ENCODE measurements at places on chromosomes 1 and 21.
A peak's percentile ranks its signal among the peaks of the same experiment; 100 is the strongest.

DNA sequence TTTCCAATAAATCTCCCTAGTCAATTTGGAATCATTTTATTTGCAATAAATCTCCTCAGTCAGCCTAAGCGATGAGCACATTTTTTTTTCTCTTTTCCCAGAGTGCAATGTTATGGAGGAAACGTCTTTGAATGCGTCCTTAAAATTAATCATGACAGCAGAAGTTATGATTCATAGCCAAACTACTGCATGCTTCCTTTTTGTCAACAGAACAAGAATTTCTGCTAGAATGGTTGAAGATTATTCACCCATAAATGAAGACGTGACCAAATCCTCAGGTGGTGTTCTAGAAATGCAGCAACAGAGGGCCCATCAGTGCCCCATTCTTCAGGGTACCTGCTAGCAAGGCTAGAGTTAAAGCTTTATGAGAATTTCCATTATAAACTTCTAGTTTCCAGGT lies 407.9 kb upstream of the PKN2 start:
- DNase-seq = no peak

- DNase-seq = no peak
These were observed 28.3 kb downstream of the VWA5B1 start for GRCh38 chr1:20318971-20319370.

DNA sequence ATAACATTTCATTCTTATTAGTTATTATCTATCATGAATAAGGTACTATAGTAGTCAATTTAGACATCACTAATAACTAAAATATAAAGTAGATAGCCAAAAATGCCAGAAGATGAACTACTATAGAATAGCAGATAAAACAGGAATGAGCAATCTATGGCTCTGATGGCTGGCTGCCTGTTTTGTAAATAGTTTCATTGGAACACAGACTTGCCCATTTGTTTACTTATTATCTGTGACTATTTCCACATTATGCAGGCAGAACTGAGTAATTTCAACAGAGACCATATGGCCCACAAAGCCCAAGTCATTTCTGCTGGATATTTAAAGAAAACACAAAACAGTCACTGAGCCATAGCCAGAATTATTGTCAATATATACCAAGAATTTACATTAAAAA lies 222.1 kb downstream of the COL24A1 start:
- DNase-seq = no peak

GRCh38 chr21:36330904-36331303 lies 10.9 kb downstream of the MORC3 start:
- peak; percentile 54 for DNase-seq

DNA sequence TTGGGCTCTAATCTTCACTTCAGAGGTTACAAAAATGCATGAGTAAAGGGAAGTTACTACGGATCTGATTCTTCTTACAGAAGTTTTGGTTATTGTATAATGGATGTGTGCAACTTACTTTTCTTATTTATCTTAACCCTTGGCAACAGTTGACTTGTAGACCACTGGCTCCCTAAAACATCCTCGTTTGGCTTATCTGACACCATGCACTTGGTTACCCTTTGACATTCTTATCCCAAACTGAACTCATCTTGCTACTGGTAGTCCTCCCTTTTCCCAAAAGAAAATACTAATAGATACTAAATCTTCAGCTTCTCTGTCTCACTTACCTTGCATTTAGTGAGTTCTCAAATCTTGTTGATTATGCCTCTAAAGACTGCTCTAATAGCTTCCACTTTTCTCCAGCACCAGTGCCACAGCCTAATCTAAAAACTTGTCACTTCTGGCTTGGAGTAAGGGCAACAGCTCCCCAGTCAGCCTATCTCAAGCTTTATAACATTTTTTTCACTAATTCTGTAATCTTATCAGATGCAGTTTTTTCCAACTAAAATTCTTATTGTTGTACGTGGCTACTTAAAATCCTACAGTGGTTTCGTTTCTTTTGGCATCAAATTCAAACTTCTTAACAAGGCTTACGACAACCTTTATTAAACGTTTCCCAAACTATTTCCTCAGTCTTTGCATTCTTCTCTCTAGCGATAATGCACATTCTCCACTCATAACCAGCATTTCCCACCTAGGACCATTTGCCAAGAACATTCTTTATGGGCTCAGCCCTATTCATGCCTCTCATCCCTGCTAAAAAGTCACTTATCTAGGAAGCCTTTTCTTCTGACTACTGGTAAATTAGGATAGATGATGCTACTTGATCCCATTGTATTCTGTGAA lies 204.2 kb downstream of the KCNT2 start:
- DNase-seq = no peak

DNA sequence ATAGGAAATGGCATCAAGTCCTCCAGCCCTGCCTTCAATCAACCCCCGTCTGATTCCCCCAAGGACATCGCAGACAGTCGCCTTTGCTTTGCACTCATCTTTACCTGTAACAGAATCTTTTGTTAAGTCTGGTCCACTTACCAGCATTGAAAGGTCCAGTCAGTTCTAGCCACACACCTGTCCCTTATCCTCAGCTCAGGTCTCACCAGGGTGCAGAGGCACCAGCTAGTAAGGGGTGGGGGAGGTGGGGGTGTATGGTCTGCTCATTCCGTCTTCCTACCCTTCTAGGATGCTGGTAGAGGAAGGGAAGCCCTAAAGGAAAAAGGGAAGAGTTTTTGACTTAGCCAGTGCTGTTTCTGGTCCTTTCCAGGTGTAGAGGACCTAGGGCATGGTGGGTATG lies 427.7 kb downstream of the MATN1 start:
- no peak for DNase-seq

- no peak for DNase-seq
These were observed 43.3 kb upstream of the DIRAS3 start for GRCh38 chr1:68093737-68094136.

GRCh38 chr1:116971965-116972673 lies 29.4 kb upstream of the CD101 start:
- DNase-seq = no peak

DNA sequence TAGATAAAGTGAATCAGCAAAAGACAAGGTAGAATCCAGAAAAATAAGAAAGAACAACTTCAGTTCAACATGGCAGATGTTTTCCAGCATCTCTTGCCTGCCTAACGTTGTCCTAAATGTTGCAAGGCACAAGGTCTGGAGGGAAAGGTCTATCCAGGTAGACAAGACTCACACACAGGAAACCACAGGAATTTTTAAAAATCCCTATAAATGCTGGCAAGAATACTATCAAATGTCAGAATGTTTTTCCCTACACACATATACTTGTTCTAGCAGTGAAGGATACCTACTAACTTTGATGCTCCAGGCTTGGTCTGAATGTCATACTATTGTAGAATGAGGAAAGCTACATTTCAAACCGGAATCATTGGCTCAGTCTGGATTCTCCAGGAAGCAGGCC lies 10.6 kb downstream of the GJA5 start:
- no peak for DNase-seq

GRCh38 chr1:30085811-30086770 lies 637.3 kb downstream of the MATN1 start:
- no peak for DNase-seq

DNA sequence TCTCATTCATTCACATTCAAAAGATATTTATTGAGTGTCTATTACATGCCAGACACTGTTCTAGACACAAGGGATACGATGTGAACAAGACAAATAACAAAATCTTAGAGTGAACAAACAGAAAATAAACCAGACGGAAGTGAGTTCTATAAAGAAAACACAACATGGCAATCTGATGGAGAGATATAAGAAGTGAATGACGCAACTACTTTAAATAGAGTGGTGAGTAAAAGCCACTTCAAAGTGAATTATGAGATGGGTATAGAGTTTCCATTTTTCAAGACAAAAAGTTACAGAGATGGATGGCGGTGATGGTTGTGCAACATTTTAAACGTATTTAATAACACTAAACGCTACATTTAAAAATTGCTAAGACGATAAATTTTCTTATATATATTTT lies 75.4 kb downstream of the CEP170 start:
- DNase-seq = peak; percentile 30

- DNase-seq = no peak
These were observed 14.0 kb downstream of the HSD3B2 start for GRCh38 chr1:119428991-119429390.

DNA sequence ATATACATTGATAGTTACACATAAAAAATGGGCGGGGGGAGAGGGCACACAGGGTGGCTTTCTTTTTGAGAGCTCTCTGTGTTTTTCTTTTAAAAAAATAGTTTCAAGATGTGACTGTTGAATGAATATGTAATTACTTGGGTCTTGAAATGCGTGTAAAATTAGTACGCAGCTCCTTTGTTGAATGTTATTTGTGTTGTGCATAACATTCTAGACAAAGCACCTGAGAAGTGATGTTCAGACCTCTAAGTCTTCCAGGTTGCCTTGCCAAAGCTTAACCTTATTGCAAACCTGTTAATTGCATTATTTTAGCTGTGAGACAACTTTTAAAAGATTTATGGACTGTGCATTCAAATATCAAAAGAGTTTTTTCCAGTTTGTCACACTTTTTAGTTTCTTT lies 5.4 kb downstream of the PBX1 start:
- no peak for DNase-seq
